ENCODE measurements at places on chromosomes 2 and 18.

GRCh38 chr2:36356298-36356989 lies 866 bp downstream of the CRIM1 start:
- peak; percentile 44 for DNase-seq

GRCh38 chr2:64406407-64406774 lies 47.6 kb upstream of the LGALSL start:
- DNase-seq: no peak

GRCh38 chr2:174473796-174474195 lies 13.0 kb downstream of the GPR155 start:
- DNase-seq: no peak

GRCh38 chr18:36493349-36494159 lies 196.0 kb downstream of the FHOD3 start:
- no peak for DNase-seq

GRCh38 chr2:241161646-241162281 lies 11.5 kb downstream of the PPP1R7 start:
- DNase-seq: no peak

DNA sequence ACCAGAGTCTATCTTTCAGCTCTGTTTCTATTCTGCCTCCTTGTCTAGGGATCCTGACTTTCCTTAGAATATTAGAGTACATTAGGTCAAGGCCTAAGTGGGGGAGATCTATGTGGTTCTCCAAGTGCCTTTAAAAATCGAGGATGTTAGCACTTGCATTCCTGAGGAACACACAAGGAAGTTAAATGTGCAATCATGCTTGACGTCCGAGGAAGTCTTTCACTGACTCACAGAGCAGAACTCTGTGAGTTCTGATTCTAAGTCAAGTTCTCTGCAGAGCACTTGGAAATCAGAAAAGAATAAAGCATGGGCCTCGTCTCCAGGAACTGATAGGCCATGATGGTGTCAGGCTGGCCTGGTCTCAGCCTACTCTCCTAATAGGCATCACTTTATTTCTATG lies 17.2 kb downstream of the FHOD3 start:
- DNase-seq: no peak
